ENCODE measurements at places on chromosomes 1 and 21. TPM values are rescaled to one million over a fixed set of nuclear protein-coding genes. Genes with fewer than 3 reads are reported as not detected.

The ERICH3 gene
- not detected for total RNA-seq

The HIPK1 gene
- 41.7 TPM for total RNA-seq

The TCHHL1 gene
- not detected for total RNA-seq

- no peak overlapping the region for H3K27ac ChIP-seq
- H3K36me3 ChIP-seq: no peaks in the 10 kb centered on the region
- no peak for DNase-seq
Measured at GRCh38 chr1:215878128-215878527, 311.0 kb downstream of the KCTD3 start.

GRCh38 chr1:173056365-173056764 lies 5.6 kb upstream of the TNFSF18 start:
- H3K27ac ChIP-seq: no peak overlapping the region
- H3K4me3 ChIP-seq: no peak overlapping the region
- no peaks in the 10 kb centered on the region for H3K36me3 ChIP-seq
- no peaks in the 10 kb centered on the region for H3K27me3 ChIP-seq
- no peaks in the 10 kb centered on the region for H3K4me1 ChIP-seq

- H3K4me3 ChIP-seq: no peak overlapping the region
- no peaks in the 10 kb centered on the region for H3K36me3 ChIP-seq
- no peak for DNase-seq
Measured at GRCh38 chr1:208653426-208653825, 409.2 kb upstream of the PLXNA2 start.

GRCh38 chr1:928825-929661 lies 5.3 kb downstream of the SAMD11 start:
- no peak for DNase-seq
- peaks cover 3% of the 10 kb centered on the region for H3K4me1 ChIP-seq
- H3K27me3 ChIP-seq: peaks cover 3% of the 10 kb centered on the region
- no peak overlapping the region for H3K27ac ChIP-seq
- no peaks in the 10 kb centered on the region for H3K36me3 ChIP-seq

DNA sequence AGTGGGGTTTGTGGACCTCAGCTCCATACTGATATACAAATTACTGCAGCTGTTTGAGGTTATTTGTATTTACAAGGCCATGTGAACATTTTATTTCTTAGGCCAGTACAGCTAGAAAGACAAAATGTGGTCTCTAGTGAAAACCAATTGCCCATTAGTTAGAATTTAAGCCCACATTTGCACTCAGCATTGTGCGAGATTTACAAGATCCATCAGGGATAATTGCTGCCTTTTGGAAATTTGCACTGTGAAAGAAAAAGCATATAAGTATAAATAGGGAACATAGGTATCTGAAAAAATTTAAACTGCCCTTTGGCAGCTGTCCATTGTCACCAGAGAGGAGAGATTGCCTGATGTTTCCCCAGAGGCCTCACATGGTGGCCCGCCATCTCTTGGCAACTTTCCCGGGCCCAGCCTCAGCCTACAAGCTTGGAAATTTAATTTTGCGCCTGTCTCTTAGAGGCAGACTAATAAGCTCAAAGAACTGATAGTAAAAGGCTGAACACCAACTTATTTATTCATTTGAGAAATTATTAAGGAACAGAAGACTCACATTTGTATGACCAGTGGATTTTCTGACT lies 120.7 kb downstream of the MAP3K21 start:
- H3K27ac ChIP-seq: no peak overlapping the region
- H3K36me3 ChIP-seq: no peaks in the 10 kb centered on the region
- no peaks in the 10 kb centered on the region for H3K27me3 ChIP-seq
- no peak overlapping the region for H3K4me3 ChIP-seq

- no peak overlapping the region for H3K4me3 ChIP-seq
- H3K27ac ChIP-seq: no peak overlapping the region
- no peaks in the 10 kb centered on the region for H3K36me3 ChIP-seq
- no peaks in the 10 kb centered on the region for H3K27me3 ChIP-seq
- no peaks in the 10 kb centered on the region for H3K4me1 ChIP-seq
Measured at GRCh38 chr1:89615676-89616598, 17.0 kb upstream of the LRRC8C start.
